ENCODE measurements at places on chromosomes 7 and 10.

GRCh38 chr10:29012926-29013554 is 275.8 kb upstream of the LYZL1 start:
- ATAC-seq = no peak

DNA sequence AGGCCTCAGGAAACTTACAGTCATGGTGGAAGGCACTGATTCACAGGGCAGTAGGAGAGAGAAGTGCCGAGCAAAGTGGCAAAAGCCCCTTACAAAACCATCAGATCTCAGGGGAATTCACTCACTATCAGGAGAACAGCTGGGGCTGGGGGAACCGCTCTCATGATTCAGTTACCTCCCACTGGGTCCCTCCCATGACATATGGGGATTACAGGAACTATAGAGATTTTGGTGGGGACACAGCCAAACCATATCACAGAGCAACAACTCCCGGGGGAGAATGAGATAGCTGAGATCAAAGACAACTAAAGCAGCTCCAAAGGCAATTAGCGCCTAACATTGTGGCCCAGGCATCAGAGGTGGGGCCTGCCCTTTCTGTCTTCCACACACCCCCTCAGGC is 85.4 kb upstream of the VOPP1 start:
- ATAC-seq = no peak

DNA sequence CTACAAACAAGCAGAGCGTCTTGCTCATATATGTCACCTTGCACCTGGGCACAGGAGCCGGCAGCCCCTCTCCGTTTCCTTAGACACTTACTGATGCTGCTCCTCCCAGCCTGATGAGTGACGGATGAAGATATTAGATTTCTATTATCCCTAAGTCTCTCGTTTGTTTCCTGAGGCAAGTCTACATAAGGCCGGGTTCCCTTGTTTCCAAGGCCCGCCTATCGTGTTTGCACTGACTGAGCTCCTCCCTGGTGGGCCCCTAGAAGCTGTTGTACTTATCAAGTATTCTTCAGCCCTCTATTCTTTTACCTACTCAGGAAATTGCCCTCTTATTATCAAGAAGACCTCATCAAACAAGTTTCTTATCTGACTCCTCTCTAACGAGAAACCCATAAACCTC is 18.5 kb downstream of the SH3PXD2A start:
- no peak for ATAC-seq

DNA sequence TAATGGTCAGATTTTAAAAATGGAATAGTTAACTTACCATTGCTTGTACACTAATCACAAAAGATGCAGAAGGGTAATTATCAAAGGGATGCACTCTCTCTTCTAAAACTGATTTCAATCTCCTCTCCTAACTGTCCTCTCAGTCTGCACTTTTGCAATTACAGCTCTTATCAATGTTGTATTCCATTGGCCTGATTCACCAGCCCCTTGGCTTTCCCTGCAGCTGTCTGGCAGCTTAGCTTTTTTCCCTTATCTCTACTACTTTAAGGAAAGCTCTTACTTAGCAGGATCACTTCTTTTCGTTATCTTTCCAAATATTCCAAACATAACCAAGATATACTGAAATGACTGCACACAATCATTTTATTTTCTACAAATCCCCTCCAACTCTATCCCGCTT is 448.8 kb downstream of the GRM8 start:
- no peak for ATAC-seq

GRCh38 chr10:44702531-44702930 is 208.6 kb upstream of the TMEM72 start:
- ATAC-seq = no peak

GRCh38 chr10:84329196-84329611 is 815 bp downstream of the CCSER2 start:
- ATAC-seq = no peak

DNA sequence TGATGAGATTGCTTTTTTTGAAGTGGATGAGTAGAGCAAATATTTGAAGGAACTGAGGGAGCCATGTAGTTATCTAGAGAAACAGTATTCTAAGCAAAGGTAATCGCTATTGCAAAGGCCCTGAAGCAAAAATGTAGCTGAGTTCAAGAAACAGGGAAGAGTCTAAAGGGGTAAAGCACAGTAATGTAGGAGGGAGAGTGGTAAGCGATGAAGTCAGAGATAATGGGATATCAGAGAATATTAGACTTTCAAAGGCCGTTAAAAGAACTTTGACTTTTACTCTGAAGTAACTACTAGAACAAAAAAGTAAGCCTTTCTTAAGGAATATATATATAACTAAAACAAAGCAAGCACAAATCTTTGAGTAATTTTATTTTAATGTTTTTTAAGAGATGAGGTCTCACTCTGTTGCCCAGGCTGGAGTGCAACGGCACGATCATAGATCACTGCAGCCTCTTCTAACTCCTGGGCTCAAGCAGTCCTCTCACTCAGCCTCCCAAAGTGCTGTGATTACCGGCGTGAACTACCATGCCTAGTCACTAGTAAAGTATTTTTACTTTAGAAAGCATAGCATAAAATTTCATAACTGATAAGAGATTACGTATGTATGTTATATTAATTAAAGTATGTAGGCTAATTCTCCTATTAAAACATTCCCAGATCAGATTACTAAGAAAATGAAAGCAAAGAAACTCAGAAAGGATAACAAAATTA is 61.7 kb upstream of the OIT3 start:
- ATAC-seq = no peak

DNA sequence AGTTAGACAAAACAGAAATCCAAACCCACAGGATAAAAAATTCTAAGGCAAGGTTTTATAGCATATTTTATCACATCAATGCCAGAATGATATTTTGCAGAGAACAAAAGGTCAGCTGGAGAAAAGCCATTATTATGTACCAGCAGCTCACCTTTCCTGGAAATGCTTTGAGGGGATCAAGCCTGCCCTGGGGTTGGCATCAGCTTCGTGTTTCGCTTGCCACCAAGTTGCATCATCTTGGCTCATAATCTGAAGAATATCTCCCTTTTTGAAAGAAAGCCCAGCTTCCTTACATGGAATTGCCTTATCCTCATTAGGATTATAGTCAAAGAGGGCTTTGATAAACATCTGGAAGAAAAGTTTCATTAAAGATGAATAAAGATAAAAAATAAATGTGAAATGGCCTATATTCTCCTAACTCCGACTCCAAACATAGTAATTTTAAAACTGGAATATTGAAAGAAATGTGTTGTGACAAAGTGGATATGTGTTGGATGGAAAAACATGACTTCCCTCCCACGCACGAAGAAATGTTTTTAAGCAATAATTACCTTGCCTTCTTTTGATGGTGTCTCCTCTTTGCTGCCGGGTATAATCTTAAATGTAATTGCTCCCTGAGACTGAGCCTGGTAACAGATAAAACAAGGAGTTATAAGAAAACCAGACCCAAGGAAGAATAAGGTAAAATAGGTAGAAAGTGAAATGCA is 121.3 kb upstream of the ODAD2 start:
- no peak for ATAC-seq

DNA sequence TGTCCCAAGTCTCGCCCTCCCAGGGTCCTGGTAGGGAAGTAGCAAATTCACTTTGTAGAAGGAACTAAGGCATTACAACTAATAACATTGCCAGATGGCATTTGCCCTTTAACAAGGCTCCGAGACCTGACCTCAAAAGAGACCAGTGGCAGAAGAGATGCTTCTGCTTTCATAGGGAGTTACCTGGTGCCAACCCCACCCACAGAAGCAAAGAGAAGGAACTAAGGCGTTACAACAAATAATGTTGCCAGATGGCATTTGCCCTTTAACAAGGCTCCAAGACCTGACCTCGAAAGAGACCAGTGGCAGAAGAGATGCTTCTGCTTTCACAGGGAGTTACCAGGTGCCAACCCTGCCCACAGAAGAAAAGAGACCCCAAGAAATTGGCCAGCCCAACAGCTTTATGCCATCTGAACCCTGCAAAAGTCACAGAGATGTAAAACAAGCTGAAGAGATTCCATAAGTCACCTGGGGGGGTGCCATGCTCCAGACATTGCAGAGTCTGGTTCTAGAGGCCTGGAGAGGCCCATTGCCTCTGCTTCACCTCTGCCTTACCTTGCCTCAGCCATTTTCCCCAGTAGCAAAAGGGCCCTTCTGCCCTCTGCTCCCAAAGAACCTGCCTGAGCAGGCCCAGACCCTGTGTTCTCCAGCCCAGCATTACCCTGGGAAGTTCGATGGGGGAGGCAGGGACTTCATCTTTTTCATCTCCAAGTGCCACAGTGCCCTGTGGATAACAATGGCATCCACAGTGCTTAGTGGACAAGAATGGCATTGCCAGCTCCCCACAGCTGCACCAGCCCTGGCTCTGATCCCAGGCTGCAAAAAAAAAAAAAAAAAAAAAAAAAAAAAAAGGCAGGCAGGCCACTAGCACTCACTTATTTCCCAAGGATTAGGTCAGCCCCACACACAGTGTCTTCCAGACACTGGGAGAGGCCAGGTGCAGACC is 179.5 kb upstream of the PLXNA4 start:
- ATAC-seq = no peak

DNA sequence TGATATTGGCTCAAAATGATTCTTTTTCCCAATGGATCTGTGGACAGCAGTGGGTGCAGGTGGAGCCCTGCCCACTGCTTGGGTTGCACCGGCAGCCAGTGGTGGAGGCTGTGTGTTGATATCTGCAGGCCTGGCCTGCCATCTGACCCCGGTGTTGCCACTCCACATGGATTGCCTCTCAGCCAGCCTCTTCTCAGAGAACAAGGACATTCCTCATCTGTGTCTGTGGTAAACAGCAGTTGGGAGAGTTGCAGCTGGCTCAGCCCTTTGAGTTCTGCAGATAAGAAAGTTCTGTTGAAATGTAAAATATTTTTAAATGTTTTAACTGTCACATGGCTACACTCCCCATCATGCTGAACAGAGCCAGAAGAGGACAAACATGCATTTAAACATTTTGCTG is 374.9 kb upstream of the CELF2 start:
- no peak for ATAC-seq

DNA sequence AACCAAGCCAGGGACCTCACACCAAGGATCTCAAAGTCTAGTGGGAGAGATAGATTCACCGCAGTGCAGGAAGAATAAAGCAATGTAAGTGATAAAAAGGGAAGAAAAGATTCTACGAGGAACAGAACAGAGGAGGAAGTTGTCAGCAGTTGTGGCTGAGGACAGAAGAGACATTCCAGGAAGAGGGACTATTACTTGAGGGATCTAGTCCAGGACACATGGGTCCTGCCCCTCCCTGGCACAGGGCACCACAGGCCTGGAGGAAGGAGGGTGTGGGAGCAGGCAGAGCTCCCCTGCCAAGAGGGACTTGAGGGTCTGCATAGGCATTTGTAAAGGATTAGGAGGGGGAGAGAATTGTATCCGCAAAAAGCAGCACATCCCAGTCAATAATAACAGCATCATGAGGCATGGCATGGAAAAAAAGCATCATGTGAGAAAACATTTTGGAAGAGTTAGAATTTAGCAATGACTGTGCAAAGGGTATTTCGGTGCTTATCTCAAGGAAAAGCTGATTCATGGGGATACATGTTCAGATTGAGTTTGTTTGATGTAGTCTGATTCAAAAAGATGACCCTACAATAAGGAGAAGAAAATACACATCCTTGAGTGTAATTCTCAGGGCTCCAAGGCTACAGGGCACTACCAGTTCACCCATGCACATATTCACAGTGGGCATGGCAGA is 12.7 kb downstream of the C10orf71 start:
- ATAC-seq = no peak

DNA sequence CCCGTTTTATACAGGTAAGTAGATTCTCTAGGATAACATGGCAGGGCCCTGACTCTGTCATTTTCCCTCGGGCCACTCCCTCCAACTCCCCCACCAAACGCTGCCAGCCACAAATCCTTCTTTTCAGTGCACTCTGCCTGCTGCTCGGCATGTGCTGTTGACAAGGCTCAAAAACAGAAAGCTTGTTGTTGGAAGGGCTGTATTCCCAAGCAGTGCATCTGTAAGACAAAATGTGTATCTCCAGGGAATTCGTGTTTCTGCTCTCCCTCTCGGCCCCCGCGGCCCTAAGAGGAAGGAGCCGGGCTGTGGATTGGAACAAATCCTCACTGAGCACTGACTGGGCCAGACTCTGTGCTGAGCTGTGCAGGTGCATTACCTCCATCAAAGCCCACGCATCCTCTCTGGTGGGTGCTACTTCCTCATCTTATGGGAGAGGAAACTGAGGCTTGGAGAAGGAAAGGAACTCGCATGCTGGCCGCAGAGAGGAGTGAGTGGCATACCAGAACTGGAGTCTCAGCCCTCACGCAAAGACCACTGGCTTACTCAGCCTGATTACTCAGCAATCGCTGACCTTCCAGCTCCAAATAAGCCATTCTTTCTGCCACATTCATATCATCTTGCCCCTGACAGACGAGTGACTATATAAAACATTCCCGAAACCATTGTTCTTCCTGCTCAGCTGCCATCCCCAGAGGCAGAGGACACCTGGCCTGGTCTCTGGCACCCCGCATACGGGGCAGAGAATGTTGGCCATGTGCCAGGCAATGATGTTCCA is 33.5 kb upstream of the ENO4 start:
- ATAC-seq = no peak

All from esophagus mucosa (tissue), 1 donor.